ENCODE measurements at places on chromosomes 5 and 9.

GRCh38 chr5:138054847-138055558 lies 22.1 kb upstream of the FAM13B start:
- DNase-seq = no peak

DNA sequence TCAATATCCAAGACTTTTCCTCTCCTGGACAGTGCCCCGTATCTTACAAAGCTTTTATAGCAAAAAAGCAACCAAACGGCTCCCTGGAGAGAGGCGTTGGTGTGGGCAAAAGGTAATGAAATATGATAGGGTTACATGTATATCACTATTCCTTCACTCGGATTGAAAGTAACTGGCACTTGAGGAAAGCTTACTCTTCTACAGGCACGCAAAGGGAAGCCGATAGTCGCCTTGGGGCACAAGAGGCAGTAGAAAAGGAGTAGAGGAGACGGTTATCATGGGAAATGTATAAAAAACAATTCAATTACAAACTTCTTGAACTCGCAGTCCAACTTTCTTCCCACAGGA lies 1.1 kb downstream of the DIAPH1 start:
- no peak for DNase-seq

- DNase-seq = no peak
These were observed 80.7 kb downstream of the MVB12B start for GRCh38 chr9:126407114-126407870.

DNA sequence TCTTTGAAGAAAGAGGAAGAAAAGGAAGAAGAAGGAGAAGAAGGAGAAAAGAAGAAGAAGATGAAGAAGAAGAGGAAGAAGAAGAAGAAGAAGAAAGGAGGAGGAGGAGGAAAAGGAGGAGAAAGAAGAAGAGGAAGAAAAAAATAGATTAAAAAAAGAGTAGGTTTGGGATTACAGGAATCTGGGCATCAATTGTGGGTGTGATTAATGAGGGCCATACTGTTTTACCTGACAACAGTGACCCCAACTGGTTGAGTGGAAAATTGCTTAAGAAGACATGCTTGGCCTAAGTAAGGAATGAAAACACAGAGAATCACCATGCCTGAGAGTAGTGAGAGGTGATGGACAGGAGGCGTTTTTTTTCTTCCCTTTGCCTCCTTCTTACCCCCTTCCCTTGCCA lies 114.6 kb downstream of the FAM170A start:
- no peak for DNase-seq
